ENCODE measurements at places on chromosomes 16 and 17.
A peak's percentile ranks its signal among the peaks of the same experiment; 100 is the strongest.

- peak; percentile 46 for DNase-seq
These were observed 1.4 kb upstream of the CD2BP2 start for GRCh38 chr16:30356401-30357084.

- no peak for DNase-seq
These were observed 15.6 kb downstream of the ATP6V0A1 start for GRCh38 chr17:42474276-42474675.

DNA sequence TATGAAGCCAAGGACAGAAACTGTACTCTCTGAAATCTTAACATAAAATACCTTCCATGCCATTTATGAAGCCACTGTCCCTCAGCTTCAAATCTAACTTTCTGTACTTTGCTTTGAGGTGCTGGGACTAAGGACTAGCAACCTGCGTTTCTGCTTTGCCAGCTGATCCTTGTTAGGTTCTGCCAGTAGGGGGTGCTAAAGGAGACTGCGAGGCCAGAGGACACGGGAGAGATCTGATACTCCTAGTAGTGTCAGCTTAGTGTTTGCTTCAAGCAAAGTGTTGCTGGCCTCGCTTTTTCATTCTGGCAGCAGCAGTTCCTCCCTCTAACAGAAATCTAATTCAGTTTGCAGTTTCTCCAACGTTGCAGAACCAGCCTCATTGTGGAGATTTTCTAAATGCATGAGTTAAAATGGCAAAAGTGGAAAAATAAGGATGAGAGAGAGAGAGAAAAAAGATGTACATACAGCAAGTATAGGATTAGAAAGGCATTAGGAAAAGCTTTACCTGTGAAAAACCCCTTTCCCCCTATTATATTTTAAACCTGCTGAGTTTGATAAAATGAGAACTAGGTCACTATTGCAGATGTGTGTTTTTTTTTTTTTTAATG is 297.5 kb downstream of the CA10 start:
- no peak for DNase-seq

GRCh38 chr17:82121660-82122629 is 23.9 kb upstream of the FASN start:
- DNase-seq, result no peak

GRCh38 chr16:69883744-69884143 is 67.4 kb upstream of the CLEC18A start:
- no peak for DNase-seq

- DNase-seq, result peak; percentile 83
These were observed 59.7 kb downstream of the RNF112 start for GRCh38 chr17:19470530-19471261.

DNA sequence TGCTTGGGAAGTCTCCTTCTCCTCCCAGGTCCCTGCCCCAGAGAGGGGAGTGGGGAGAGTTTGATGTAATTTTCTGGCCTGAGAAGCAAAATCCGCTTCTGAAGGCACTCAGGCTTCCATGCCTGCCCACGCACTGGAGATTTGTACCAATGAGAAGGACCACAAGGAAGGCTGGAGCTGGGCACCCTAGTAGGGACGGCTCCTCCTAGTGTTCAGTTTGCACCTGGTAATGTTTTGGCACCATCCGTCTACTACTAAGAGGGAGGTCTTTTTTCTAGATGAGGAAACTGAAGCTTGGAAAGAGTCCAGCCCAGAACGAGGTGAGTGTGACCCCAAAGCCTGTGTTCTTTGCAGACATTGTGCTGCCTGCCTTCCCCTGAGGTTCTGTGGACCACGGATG is 83.6 kb upstream of the NLRP1 start:
- no peak for DNase-seq

All from left ventricle myocardium superior (tissue), 1 donor.